ENCODE measurements at places on chromosomes 6 and 20.

DNA sequence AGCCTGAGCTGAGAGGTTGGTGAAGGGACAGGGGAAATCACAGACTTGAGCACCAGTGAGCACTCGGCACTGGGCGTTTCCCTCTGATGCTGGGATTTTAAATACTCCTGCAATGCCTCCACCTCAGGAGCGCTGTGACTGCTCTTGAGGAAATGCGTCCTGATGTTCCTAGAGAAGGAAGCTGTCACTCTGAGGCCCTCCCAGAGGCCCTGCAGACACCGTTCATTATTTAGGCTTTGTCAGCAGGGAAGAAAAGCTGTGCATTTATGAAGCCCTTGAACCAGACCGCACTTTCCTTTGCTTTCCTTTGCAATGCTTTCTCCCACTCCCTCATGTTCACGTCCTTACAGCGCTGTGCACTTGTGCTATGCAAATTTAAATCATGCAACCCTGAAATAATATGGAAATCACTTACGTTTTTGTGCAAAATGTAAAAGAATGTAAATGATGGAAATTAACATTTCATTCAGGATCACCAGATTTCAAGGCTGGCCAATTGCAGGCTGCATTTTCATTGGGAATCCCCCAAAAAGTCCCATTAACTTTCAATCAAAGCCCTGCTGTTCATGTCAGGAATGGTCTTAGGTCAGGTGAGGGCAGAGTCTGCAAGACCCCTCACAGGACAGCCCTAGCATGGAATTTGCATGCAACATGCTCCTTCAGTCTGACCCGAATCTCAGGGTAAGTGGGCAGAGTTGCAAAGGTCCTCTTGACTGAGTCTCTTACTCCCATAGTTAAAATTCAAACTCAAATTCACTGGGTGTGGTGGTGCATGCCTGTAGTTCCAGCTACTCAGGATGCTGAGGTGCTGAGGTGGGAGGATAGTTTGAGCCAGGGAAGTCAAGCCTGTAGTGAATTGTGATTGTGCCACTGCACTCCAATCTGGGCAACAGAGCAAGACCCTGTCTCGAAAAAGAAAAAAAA is 45.8 kb upstream of the SYNDIG1 start:
- DNase-seq: no peak

GRCh38 chr20:33175123-33175522 is 7.2 kb downstream of the BPIFA2 start:
- no peak for DNase-seq

DNA sequence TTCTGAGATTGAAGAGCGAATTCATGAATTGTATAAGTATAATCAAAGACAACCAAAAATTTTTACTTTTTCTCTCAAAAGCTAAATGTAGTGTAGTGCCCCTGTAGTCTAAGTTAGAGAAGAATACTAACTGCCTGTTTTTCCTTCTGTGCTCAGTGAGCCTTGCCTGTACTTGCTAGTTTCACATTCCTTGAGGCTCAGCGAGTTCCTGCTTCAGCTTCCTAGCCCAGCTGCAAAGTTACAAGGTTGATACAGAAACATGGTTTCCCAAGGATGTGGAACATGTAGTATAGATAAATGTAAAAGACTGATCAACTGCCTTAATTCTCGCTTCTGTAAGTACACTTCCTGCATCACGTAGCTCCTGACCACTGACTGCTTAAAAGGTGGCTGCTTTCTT is 33.1 kb upstream of the SEC63 start:
- DNase-seq: no peak

DNA sequence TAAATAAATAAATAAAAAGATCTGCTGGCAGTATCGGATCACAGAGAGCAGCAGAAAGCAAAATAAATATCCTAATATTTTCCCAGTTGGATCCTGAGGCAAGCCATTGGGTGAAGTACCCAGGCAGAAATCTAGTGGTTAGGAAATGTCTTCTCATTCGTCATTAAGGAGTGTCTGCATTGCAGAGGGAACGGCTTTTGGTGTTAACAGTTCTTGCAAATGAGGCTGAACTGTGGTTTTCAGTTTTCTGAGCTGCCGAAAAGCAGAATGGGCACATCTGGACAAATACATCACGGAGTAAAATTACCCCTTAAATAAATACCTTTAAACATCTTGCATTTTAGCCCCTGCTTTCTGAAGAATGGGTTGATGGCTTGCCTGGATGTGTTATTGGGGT is 82.3 kb upstream of the MPC1 start:
- no peak for DNase-seq
